ENCODE measurements at places on chromosomes 12 and 14.

- DNase-seq: no peak
Observed at GRCh38 chr12:58870595-58870994, 49.7 kb downstream of the LRIG3 start.

DNA sequence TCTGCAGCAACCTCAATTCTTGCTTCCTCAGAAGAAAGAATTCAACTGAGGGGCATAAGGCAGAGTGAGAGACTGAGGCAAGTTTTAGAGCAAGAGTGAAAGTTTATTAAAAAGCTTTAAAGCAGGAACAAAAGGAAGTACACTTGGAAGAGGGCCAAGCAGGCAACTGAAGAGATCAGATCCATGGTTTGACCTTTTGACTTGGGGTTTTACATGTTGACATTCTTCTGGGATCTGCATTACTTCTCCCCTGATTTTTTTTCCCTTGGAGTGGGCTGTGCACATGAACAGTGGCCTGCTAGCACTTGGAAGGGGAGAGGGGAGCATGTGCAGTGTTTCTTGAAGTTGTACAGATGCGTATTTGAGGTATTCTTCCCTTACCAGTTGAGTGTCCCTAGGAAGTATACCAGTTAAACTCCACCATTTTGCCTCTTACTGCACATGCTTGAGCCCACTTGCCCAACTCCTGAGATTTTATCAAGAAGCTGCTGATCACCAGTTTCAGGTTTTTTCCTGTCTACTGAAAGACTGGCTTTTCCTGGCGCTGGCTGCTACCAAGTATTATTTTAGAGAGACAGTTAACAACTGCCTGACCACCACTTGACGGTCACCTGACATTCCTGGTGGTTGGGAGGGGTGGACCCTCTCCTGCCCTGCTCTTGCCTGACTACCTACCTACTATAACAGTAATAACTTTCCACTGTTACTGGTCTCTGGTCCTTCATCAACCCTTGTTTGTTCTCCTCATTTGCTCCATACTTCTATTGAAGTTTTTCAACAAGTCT lies 26.0 kb upstream of the TMTC2 start:
- DNase-seq: no peak

DNA sequence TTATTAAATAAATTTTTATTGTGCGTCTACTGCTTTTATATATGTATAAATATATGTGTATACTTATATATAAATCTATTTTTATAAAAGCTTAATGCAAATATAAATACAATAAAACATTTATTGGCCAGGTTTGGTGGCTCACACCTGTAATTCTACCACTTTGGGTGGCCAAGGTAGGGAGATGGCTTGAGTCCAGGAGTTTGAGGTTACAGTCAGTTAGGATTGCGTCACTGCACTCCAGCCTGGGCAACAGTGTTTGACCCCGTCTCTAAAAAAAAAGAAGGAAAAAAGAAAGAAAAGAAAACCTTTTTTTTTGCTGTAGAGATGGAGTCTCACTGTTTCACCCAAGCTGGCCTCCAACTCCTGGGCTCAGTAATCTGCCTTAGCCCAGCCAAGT lies 20.9 kb downstream of the ACTR6 start:
- DNase-seq: no peak

DNA sequence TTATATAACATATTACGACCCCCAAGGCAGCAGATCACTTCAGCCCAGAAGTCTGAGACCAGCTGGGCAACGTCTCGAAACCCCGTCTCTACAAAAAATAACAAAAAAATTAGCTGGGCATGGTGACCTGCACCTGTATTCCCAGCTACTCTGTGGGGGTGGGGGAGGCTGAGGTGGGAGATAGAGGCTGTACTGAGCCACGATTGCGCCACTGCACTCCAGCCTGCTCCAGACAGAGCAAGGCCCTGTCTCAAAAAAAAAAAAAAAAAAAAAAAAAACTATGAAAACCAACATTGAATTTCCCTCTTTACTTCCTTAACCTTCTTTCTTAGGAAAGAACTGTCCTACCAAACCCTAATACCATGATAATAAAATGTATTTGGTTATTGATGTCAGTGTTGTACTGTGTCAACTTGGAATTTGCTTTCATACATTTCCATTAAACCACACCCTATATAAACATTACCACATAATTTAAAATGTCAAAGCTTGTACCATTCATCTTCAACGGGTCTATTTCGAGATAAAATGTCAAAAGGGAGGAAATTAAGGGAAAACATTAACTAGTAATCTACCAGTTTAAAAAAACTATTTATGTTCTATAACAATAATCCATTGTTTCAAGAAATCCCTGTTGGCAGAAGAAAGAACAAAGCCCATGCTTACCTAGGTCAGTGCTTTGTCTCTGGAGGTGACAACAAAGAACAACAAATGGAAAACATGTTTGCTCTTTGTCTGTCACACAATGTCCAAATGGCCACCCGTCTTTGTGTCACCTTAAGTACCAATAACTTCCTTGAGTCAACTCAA lies 17.4 kb downstream of the GALNT4 start:
- no peak for DNase-seq

DNA sequence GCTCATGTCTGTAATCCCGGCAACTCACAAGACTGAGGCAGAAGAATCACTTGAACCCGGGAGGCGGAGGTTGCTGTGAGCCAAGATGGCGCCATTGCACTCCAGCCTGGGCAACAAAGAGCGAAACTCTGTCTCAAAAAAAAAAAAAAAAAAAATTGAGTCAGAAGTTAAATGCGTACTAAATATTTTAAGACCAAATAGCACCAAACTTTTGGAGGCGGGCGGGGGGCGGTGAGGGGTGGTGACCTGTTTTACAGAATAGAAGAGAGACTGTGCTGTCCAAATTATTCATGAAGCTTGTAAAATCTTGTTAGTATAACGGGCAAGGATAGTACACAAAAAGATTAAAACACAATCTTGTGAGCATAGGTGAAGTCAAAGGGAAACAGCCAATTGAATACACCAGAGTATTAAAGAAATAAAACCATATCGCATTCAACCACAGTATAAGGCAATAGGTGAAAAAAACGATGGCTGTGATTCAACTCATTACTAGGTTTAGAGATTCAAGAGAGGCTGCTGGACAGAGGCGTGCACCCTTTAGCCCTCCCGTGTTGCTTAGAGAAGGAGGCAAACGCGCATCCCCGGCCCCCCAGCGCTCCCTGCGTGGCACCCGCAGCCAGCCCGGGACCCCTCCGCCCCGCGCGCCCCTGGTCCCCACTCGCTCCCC lies 571 bp downstream of the ZNF891 start:
- no peak for DNase-seq

GRCh38 chr14:36656687-36657398 lies 4.8 kb upstream of the PAX9 start:
- no peak for DNase-seq

DNA sequence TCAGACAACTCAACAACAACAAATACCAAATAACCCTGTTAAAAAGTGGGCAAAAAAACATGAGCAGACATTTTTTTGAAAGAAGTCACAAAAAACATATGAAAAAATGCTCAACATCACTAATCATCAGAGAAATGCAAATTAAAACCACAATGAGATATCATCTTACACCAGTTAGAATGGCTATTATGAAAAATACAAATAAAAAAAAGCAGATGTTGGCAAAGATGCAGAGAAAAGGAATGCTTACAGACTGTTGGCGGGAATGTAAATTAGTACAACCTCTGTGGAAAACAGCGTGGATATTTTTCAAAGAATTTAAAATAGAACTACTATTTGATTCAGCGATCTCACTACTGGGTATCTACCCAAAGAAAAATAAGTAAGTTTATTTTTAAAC lies 114.0 kb downstream of the SLC38A4 start:
- DNase-seq: no peak

DNA sequence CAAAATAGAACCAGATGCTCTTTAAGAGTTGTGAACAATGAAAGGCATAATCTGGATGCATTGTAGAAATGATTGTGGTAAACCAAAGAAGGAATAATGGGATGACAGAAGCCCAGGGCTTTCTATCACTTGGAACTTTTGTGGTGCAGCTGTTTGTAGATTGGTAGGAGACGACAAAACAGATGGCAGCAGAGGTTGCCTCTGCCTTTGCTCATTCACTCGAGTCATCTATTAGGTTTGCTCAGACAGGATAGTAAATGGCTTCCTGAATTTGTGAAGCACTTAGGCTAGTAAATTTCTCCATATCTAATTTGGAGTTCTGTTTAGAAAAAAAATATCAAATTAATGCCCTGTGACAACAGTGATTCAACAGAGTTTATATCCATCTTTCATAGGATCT lies 78.4 kb downstream of the FGD4 start:
- no peak for DNase-seq

DNA sequence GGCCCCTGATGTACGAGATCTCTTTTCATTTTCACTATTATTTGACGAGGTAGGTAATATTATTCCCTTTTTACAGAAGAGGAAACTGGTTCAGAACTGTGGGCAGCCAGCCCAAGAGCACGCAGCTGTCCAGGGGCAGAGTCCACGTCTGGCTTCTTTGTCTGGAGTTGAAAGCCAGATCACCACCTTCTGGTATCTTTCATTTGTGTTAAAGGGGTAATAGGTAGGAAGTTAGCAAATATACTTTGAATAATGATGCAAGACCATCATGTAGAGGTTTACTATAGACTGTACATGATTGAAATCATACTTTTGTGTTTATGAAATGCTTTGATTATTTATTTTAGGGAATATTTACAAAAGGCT lies 144.1 kb upstream of the AMIGO2 start:
- DNase-seq: no peak

DNA sequence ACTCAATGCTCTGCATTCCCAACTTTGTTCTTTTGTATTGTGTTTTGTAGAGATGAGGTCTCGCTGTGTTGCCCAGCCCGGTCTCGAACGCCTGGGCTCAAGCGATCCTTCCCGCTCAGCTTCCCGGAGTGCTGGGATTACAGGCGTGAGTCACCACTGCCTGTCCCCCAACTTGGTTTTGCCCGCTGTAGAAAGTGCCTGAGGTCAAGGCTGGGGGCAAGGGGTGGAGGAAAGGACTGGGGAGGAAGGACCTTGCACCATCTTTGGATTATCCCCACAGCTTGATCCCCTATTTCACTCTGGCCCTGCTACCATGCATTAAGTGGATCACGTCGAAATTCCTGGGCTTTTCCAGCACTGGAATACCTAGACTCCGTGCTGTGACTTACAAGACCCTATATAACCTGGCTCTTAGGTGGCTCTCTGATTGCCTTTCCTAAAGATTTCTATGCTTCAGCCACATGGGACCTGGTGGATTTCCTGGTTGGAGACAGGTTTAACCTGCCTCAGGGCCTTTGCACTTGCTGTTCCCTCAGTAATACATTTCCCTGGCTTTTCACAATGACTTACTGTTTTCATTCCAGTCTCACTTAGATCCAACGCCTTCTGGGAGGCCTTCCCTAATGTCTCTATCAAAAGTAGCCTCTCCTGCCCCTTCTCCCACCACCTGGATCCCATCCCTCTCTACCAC lies 608 bp upstream of the PIANP start:
- no peak for DNase-seq

GRCh38 chr12:49789992-49790391 lies 38.2 kb downstream of the NCKAP5L start:
- DNase-seq: no peak

DNA sequence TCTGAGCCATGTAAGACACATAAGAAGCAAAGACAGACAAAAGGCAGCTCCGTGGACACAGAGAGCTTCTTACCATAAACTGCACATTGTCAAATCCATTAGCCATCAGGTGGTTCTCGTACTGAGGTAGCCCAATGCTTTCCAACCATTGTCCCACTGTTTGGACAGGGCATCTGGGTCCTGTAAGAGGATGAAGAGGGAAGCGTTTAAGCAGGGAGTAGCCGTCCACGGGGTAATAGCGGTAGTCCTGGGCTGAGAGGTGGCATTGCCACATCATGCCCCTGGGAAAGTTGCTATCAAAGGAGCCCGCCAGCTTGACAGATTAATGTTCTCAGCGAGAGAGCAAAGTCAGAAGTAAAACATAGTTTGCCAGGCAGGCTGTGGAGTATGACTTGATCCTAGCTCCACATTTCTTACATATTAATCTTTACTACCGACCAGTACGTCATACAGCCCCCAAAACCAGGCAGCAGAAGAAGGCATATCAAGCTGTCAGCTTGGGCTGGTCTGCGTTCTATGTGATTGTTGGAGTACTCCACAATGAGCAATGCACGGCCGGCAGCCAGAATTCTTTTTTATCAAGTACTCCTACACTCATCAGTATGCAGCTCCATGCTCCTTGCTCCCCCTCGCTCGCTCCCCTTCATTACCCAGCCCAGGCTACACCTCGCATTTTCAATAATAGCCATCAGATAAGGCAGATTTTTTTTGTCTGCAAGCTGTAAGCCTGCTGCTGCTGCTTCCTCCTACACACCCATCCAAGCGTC lies 493.2 kb upstream of the GARIN6 start:
- DNase-seq: no peak

- DNase-seq: no peak
Observed at GRCh38 chr14:56590535-56590960, 10.9 kb downstream of the TMEM260 start.

GRCh38 chr12:122082621-122083356 lies 4.2 kb downstream of the MLXIP start:
- no peak for DNase-seq

- DNase-seq: no peak
Observed at GRCh38 chr14:93788293-93788542, at the start of gene PRIMA1. PRIMA1 (minus strand) TSS chr14:93788485; CDS start chr14:93787718, 767 bp downstream.

- DNase-seq: no peak
Observed at GRCh38 chr12:54173066-54173726, 15.6 kb downstream of the SMUG1 start.
